Putamen (tissue), 1 donor: ENCODE measurements at places on chromosomes 5 and 9.
A peak's percentile ranks its signal among the peaks of the same experiment; 100 is the strongest.

- no peak for DNase-seq
Observed at GRCh38 chr9:96006296-96006879, 130.9 kb downstream of the ERCC6L2 start.

- no peak for DNase-seq
Observed at GRCh38 chr9:88818495-88819201, 172.6 kb upstream of the S1PR3 start.

- no peak for DNase-seq
Observed at GRCh38 chr9:27073841-27074728, 34.9 kb upstream of the TEK start.

GRCh38 chr5:134135091-134135655 lies 20.7 kb downstream of the TCF7 start:
- DNase-seq, result no peak

GRCh38 chr9:27703216-27703980 lies 130.1 kb upstream of the C9orf72 start:
- DNase-seq, result no peak

- no peak for DNase-seq
Observed at GRCh38 chr5:75734913-75735789, 17.9 kb upstream of the POC5 start.

DNA sequence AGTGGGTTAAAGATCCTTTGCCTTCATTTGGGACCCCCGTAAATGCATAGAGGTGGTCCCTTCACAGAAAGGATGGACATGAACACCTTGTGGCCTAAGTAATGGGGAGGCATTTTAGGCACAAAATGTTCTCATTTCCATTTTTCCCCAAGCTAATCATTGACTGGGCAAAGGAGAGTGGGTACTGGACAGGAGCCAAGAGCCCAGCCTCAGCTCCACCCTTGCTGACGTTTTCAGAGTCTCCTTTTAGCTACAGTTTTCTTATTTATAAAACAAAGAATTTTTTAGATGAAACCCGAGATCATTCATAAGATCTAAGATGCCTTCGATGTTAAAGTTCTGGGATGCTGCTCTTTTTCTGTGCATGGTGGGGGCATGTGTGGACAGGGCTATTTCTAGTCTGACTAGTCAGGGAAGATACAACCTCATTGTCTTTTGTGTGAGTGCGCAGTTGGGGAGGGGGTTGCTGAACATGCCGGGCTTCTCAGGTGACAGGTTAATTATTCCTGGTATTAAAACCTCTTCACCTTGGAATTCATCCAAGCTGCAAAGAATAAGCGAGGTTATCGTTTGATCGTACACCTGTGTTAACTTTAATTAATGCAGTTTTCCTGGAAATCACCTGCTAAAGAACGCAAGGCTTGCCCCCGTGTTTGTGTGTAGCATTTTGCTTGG lies 48.4 kb downstream of the ADAMTS16 start:
- DNase-seq, result no peak

GRCh38 chr5:76583163-76584047 lies 39.8 kb downstream of the F2RL2 start:
- DNase-seq, result no peak

DNA sequence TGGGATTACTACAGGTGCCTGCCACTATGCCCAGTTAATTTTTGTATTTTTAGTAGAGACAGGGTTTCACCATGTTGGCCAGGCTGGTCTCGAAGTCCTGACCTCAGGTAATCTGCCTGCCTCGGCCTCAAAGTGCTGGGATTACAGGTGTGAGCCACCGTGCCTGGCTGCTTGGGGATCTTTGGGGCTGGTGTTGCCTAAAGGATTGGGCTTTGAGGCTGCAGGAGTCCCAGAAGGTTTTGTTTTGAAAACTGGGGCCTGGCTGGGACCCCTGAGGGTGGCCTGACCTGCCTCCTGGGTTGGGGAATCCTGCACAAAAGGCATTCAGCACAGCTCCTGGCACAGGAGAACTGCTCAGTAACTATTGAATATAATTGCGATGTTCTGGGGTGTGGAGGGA lies 25.1 kb upstream of the SHB start:
- DNase-seq, result no peak

DNA sequence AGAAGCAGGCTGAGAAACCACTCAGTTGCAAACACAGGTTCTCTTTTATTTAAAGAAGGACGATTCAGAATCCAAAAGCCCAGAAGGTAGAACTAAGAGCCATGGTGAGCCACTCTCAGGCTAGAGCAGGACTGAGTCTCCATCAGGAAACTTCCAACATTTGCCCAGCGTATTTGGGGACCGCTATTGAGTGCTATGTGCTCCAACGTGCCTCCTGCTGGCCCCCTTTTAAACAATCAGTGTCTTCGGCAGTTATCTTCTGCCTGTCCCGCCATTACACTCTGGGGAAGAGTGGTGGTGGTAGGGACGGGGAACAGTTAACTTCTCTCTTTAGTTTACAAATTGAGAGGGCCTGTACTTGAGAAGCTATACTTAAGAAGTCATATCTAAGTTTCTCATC lies 78.1 kb downstream of the DENND1A start:
- no peak for DNase-seq

DNA sequence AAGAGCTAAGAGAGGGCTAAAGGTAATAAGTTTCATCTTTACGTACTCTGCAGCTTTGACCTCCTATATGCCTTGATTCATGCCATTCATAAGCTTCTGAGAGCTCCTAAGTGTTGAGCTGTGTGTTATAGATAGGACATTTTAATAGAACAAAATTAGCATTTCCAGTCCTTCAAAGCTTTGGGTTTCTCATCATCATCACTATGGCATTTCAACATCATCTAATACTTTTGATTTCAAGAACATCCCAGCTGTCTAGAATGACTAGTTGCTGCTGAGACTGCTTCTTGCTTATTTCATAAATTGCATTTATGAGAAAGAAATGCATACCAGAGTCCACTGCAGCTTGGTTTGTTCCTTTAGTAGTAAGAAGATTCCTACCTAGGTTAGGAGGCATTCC lies 201.7 kb downstream of the SGCD start:
- DNase-seq, result no peak

- DNase-seq, result no peak
Observed at GRCh38 chr5:177427919-177428573, 1.6 kb downstream of the GRK6 start.

DNA sequence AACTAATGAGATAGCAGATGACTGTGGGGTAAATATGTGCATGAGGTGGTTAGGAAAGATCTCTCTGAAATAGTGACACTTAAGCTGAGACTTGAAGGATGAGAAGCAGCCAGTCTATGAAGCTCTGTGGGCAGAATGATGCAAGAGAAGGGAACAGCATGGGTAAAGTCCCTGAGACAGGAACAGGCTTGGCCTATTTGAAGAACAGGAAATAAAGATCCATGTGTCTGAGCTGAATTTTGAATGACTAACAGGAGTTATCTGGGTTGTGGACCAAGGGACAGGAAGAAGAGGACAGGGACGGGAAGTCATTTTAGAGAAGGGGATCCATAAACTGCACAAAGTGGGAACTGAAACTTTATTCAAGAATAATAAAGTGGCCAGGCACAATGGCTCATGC lies 25.6 kb upstream of the HMGCS1 start:
- no peak for DNase-seq

DNA sequence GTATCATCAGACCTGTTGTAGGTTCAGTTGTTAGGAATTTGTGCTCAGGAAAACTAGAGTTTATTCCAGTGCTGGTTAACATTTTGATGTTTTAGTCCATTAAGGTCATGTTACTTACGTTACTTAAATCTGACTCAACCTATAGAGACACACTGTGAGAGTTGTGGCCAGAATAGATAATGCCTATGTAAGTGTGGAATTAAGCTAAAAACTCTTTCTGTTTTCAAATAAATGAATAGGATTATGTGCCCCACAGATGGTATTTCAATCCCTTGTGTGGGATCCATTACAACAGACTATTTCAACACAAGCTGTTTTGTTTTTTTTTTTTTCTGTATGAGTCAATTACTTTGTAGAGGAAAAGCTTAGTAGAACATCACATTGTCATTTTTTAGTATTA lies 68.1 kb downstream of the MEGF10 start:
- no peak for DNase-seq

DNA sequence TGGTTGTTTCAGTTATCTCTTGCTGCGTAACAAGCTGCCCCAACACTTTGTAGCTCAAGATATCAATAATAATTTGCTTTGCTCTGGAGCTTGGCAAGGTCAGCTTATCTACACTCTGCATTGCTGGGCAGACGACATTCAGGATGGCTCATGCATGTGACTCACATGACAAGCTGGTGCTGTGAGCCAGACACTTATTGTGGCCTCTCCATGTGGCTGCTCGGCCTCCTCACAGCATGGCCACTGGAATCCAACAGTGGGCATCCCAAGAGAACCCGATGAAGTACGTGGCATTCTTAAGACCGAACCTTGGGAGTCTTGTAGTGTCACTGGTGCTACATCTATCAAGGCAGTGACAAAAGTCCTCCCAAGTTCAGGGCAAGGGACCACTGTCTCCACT lies 94.2 kb upstream of the MVB12B start:
- no peak for DNase-seq

GRCh38 chr9:123555646-123556045 lies 199.6 kb downstream of the CRB2 start:
- no peak for DNase-seq

DNA sequence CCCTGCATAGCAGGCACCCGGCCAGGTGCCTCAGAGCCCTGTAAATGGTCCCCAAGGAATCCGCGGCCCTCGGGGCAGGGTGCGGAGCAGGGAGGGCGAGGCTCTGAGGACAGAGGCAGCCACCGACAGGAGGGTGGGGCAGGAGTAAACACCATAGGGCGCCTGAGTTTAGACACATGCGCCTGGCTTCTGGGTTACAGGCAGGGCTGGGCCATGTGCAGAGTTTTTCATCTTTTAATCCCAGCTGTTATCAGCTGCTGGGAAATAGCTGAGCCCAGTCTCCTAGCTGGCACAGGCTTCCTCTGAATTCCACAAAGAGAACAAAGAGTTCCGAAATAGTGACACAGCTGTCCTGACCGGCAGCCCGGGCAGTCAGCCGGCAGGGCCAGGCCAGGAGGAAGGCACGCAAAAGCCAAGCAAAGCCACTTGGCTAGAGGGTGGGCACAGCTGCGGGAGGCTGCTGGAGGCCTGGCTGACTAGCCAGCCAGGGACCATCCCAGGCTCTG lies 98.9 kb upstream of the PHYKPL start:
- peak; percentile 89 for DNase-seq

- DNase-seq, result no peak
Observed at GRCh38 chr9:86601697-86602096, 247.5 kb upstream of the TUT7 start.

- DNase-seq, result no peak
Observed at GRCh38 chr9:114619191-114619761, 8.2 kb downstream of the TMEM268 start.

DNA sequence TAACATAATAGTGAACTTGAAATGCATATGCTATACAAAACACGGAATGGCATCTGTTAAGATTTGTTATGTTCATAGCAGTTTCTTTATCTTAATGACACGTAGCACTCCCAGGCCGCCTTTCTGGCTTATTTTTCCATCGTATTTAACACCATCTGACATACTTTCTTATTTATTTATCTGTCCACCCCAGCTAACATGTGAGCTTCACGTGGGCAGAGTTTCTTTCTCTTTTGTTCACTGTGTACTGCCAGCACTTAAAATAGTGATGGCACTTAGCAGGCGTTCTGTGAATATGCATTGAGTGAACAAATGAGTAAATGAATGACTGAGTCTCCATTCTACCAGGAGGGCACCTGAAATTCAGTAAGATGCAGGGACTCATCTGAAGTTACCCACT lies 29.4 kb upstream of the SYNPO start:
- no peak for DNase-seq

- no peak for DNase-seq
Observed at GRCh38 chr5:1878050-1878849, 4.5 kb downstream of the IRX4 start.

DNA sequence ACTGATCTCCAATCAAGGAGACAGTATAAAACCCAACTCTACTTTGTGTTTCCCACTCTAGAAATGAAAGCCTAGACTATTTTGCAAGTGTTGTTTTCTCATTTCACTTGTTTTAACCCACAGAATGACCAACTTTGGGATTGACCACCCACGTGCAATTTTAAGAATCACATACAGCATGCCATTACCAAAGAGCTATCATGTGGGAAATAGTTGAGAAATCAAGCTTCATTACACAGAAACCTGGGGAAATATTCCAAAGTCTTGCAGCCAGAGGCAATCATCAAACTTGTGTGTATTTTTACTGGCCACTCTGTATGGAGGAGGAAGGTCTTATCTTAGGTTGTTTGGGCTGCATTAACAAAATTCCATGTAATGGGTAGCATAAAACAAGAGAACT lies 451.4 kb upstream of the DAB2 start:
- DNase-seq, result no peak

DNA sequence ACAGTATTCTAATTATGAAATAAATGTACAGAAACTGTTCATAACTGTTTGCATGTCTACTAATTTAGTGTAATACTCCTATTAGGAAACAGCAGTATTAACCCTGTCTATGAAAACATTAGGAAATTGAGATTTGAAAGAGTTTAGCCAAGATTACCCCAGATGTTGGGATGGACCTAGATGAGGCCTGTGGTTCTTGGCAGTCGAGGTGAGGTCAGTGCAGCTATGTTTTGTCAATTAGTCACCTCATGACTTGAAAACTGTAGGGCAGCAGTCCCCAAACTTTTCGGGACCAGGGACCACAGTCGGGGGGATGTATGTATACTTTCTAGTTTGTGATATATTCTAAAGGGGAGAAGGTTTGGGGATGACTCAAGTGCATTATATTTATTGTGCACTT lies 4.7 kb downstream of the LNPEP start:
- no peak for DNase-seq

DNA sequence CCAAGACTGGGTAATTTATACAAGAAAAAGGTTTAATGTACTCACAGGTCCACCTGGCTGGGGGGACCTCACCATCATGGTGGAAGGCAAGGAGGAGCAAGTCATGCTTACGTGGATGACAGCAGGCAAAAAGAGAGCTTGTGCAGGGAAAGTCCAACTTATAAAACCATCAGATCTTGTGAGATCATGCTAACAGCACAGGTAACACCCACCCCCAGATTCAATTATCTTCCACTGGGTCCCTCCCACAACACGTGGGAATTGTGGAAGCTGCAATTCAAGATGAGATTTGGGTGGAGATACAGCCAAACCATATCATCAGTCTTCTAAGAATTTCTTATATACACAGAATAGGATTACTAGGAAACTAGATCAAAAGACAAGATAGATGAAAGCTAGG lies 555.6 kb downstream of the PRR16 start:
- no peak for DNase-seq

DNA sequence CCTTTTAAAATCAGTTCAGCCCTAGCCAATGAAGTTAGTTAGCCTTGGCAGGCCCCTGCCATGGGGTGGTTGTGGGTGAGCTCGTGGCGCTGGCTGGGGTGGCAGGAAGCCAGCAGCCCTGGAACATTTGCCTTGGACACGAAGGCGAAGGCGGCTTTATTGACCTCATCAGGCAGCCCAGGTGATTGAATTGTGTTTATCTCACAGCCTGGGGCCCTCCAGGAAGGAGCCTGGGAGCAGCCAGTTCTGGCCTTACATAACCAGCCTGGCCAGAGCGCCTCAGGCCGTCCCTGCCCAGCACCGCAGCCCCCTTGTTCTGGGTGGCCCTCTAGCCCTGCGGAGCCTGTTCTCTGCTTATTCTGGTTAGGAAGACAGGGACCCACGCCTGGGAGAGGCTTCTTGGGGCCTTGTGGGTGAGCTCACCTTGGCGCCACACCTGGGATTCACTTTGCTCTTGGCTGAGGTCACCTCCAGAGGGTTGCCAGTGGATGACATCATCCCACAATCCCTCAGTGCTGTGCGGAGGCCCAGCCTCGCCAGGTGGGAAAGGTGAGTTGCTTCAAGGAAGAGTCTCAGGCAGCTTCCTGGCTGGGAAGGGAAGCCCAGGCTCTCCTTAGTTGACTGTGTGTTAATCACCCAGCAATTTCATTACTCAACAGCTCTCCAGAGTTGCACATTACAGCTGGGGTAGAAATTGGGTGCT lies 54.4 kb upstream of the RPL26L1 start:
- no peak for DNase-seq
